Glomerular endothelial cell (primary cell): ENCODE measurements at places on chromosomes 6 and 20.

DNA sequence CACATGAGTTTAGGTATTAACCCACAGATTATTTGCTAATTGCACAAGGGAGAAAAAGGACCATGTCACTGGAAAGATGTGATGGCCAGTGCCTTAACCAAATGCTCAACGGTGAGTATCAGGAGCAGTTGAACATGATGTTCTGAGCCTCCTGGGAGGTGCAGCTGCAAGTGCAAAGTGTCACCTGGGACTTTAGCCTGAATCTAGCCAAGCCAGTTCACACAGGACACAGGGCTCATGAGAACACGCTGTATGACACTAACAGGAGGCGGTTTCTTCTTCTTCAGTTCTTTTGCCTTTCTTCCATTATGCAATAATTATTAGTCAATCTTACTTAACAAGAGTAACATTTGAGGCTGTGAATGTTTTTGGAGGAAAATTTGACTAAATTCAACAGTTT, 225.3 kb downstream of the THBS2 start:
- no peak for DNase-seq

- DNase-seq = peak; percentile 47
These were observed 150.9 kb downstream of the DST start for GRCh38 chr6:56491606-56492328.

- peak; percentile 85 for DNase-seq
These were observed 23.2 kb downstream of the ZNF311 start for GRCh38 chr6:28981833-28982475.

GRCh38 chr20:10651227-10651990, 22.4 kb downstream of the JAG1 start:
- DNase-seq = no peak

DNA sequence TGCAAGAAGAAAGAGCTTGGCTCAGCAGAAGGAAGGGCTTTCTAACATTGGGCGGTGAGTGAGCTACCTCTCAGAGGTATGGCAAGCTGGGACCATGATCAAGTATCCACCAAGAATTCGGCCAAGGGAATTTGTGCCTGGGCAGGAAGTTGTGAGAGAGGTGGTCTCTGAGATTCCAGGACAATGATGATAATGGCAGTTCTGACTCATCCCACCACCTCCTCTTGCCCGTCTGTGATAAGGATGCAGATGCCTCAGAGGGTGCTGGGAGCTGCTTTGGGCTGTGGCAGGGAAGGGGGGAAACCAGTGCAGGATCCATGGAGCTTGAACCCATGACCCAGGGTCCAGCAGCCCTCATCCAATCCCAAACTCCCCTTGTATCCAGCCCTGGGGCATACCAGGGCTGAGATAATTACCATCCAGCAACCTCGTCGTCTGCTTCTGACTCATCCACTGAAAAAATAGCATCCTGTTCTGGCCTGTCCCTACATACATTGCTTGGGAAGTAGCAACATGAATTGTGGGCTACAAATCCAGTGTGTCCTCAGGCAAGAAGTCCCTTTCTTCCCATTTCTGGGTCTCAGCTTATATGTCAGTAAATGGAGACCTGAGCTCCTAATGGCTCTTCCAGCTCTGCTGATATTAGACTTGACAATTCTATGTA, 5.9 kb downstream of the TGM6 start:
- DNase-seq = no peak

GRCh38 chr6:113142671-113143174, 714.4 kb upstream of the MARCKS start:
- no peak for DNase-seq

DNA sequence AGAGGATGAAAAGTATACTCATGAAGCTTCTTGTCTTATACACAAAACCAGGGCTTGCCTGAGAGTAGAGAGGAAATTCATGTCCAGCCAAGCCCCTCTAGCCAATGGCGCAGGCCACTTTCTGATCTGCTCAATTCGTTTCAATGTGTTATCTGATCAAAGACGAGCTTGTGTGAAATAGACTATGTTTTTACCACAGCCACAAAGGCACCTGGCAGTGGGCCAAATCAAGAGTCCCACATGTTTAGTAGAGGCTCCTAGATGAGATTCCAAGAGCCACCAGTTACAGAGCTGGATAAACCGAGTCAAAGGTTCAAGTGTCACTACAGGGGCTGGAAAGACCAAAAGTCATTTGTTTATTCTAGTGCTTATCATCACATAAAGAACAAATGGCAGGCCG, 34.9 kb downstream of the GPLD1 start:
- no peak for DNase-seq

DNA sequence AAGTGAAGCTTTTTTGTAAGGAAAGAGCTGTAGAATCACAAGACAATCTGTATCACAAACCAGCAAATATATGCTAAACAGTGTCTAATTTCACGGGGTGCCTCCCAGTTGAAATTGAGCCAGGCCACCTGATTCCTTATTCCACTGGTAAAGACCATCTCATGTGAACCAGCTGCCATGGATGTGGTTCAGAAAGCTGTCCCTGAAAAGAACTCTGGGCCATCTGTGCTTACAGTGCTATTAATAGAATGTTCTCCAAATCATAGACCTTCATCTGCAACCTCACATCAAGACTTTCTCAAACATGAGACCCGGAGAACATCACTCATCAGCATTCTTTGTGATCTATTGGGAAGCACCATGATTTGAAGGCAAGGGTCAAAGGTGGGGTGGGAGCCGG, 89.7 kb downstream of the FBXO5 start:
- DNase-seq = no peak

DNA sequence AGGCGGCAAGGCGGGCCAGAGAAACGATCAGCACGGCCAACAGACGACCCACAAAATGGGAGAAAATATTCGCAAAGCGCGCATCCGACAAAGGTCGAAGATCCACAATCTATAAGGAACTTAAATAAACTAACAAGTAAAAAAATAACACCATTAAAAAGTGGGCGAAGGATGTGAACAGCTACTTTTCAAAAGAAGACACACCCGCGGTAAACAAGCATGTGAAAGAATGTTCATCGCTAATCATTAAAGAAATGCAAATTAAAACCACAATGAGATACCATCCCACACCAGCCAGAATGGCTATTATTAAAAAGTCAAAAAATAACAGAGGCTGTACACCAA, 117.8 kb upstream of the SIRPA start:
- no peak for DNase-seq

GRCh38 chr6:130115036-130115435, 96.7 kb downstream of the L3MBTL3 start:
- DNase-seq = no peak

DNA sequence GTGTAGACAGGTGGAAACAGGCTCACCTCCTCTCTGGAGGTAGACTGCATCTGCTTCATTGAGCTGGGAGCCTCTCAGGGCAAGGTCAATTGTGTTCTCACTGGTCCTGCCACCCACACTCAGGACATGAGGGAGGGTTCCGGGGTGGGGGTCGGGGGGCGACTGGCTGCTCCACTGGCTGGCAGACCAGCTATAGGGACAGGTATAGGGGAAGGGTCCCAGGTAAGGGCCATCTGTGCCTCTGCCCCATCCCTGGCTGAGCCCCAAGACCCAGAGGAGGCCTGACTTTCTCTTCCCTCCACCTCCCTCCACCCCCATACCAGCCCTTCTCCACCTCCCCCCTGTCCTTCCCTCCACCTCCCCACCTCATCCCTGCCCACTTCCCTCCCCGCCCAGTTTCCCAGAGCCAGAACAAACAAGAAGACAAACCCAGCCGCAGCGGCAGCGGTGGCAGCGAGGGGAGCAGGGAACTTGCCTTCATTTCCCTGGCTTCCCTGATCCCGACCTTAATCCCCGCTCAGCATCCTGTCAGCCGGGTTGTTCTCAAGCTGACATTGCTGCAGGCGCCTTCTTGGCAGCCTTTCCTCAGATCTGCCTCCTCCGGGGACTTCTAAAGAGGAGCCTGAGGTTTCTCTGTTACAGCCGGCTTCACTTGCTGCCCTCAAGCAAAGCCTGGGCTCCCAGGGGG, 18.3 kb upstream of the FOXP4 start:
- DNase-seq = no peak

GRCh38 chr6:34143196-34143883, 2.5 kb downstream of the GRM4 start:
- DNase-seq = no peak

DNA sequence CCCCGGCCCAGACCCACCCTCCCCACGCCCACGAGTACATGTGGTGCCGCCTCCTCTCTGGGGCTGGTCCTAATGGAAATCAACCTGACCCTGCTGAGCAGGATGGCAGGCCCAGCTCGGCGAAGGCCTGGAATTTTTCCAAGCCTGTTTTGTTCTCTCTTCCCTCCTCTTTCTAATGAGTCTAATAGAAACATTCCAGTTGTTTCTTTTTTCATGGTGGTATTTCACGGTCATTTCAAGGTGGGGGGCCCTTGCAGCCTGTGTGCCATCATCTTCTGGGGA, 16.6 kb downstream of the SMOC2 start:
- DNase-seq = no peak

GRCh38 chr6:92586236-92586977, 833.0 kb downstream of the EPHA7 start:
- no peak for DNase-seq

- DNase-seq = peak; percentile 22
These were observed 40.3 kb upstream of the AHI1 start for GRCh38 chr6:135537741-135538301.

DNA sequence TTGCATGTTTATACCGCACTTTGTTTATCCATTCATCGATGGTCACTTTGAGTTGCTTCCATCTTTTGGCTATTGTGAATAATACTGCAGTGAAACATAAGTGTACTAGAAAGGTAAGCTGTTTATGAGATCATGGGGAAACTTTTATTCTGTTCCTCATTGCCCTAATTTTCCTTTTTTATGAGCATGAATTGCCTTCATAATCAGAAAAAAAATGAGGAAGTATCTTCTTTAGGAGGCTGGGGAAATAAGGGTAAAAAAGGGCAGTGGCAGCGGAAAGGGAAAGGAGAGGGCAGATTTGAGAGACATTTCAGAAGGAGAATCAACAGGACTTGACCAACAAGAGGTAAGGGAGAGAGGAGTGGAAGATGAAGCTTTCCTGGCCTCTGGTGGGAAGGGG, 14.3 kb upstream of the SERINC3 start:
- DNase-seq = no peak

- DNase-seq = no peak
These were observed 675 bp downstream of the DSTN start for GRCh38 chr20:17570347-17571152.

DNA sequence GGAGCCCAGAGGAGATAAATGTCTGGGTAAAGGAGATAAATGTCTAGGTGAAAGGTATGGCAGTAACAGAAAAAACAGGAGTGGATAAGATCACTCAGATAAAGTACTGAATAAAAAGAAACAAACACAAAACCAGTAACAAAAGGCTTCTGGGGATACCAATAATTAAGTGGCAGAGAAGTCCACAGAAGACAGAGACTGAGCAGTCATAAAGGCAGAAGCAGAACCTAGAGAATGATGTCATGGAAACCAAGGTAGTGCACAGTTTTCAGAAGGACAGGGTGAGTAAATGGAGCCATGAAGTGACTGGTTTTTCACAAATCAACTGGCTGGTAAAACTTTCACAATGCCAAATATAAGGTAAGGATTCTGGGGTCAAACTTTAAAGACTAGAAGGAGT, 80.9 kb upstream of the PLN start:
- DNase-seq = no peak

DNA sequence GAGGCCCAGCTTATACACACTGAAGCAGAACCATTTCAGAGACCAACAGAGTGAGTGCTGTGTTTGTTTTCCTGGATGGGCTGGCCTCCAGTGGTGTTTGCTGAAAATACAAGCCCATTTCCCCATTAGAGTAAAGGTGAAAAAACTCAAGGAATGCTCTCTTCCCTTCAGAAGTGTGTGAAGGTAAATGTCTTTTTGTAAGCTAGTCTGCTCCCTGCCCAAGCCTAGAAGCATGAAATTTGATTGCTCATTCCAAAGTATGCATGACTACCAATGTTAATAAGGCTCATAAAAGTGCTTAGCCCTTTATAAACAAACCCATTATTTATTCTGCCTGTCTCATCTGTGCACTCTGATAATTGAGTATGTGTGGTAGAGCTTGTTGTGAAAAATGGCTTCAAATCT, 59.1 kb downstream of the ADGRF1 start:
- DNase-seq = no peak

DNA sequence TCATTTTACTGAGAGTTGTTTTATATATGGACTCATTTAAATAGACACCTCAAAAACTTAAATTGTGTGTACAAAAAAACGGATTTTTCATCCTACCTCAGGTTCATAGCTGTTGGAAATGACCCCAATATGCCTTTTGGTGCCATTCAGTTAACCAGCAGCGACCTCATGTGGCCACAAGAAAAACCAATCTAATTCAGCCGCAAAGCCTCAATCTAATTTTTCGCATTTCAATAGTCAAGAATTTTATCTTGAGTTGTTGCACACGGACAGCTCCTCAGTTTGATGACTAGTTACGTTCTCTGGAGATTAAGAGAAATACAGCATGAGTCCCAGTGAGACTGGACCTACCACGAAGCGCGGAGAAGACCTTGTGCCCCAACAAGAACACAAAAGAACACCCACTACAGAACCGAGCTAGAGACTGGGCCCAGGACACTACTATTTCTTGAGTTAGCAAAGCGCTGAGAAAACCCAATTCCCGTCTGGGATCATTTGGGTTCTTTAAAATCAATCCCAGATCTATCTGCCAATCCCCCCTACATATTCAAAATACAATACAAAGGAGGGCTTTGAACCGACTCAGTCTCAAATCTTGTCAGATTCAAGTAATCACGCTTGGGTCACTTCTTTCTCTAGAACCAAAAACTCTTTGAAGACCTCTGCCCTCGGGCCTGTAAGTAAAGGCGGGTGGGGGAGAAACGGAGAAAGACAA, 1.1 kb downstream of the TCP11 start:
- peak; percentile 65 for DNase-seq

DNA sequence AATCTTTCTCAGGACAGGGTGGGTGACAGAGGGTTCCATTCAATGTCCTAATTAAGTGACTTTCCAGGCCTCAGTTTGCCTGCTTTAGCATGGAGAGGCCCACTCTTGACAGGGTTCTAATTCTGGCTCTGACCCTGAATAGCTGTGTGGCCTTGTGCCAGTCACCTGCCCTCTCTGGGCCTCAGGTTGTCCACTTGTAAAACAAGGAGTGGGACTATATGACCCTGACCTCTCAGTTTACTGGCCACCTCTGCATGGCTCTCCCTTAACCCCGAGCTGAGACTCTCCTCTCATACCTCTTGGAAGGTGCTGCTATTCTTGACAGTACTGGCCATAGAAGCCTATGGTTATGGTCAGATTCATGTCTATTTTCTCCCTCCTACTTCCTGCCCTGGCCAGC, 44.1 kb upstream of the MLN start:
- no peak for DNase-seq

DNA sequence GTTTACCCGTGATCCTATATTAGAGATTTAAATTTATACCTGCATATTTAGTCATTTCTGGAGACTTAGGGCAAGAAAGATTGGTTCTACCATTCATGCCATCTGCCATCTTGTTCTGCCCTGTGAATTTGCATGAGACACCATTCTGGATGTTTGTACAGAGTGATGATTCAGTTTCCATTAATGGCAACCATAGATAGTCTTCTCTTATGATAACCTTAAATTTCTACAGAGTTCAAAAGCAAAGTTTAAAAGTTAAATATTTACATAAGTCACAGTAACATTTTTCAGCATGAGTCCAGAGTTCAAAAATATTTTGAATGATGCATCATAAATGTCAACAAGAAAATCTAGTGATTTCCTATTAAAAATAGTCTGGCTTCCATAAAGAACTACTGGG, 23.2 kb downstream of the PLCB1 start:
- no peak for DNase-seq
